ENCODE measurements at places on chromosomes 3 and 15.

GRCh38 chr3:24662449-24663345 lies 168.0 kb upstream of the THRB start:
- no peak for DNase-seq

DNA sequence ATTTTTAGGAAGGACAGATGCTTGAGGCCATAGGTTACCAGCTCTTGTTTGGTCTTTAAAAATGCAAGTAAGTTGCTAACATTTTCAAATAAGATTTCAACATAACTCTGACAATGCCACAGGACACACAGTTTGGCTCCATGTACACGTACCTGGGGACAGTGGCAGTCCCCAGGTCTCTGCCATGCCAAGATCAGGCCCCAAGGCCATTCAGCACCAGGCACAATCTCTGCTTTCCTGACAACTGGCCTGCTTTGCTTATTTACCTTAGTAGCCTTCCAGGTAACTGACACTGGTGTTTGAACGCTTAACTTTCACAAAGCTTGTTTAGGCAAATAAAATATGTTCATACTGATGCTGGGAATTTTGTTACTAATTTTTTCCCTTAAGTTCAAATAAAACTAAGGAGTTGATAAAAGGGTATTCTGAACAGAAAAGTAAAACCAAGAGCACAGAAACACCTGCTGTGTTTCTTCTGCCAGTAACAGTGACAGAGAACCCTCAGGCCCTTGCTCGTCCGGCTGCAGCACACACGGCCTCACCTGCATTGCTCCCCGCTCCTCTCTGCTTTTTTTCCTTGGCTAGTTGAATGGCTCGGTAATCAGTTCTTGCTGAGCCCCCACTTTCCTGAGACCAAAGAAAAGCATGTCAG lies 16.5 kb downstream of the ZXDC start:
- no peak for DNase-seq

DNA sequence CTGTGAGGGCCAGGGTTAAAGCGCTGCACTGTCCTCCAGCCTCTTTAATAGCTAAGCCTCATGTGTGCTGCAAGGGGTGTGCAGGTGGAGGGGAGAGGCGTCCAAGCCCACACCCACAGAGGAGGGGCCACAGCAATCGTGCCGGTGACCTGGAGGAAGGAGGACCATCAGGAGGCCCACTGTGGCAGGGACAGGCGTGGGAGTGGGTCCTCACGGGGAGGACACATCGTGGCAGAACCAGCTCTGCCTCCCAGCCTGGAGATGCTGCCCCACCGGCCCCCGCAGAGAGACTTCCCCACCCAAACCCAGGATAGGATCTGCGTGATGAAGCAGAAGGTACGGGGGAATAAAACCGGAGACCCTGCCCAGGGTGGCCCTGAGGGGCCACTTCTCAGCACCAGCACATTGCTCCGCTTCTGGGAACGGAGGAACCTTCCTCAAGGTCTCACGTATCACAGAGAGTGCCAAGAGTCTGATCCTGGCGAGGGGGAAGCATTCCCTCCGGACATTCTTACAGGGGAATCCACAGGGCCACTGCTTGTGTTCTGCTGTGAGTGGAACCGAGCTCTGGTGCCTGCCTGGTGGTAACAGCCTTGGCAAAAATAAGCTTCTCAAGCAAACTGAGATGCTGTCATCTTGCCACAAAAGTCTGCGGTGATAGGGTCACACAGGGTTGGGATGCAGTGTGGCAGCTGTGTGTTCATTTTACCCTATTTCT lies 199.8 kb downstream of the XXYLT1 start:
- DNase-seq: no peak

GRCh38 chr3:140910860-140911259 lies 30.8 kb upstream of the SLC25A36 start:
- DNase-seq: no peak

- no peak for DNase-seq
Measured at GRCh38 chr3:60756241-60757030, 494.8 kb downstream of the FHIT start.

DNA sequence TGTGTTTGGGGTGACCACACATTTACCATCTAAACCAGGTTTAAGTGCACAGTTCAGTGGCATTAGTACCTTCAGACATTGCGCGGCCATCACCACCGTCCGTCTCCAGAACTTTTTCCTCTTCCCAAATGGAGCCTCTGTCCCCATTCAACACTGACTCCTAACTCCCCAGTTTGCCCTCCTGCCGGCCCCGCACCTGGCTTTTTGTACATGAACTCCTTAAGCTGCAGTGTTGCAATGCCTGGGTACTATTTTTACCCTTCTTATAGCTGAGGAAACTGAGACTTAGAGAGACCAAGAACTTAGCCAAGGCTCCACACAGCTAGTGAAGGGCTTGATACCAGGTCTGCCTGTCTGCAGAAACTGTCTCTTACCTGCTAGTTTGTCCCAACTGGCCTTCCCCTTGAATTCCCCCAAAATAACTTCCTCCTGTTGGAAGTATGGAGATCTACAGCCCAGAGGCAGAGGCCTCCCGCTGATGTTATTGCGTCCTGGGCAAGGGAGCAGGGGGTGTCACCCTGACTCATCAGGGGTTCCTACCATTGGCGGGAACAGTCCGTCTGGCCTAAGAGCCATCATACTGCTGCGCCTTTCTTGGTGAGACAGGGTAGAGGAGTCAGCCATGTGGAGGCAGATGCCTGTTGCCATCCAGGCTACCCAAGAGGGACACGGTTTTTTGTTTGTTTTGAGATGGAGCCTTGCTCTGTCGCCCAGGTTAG lies 65.6 kb downstream of the GRIP2 start:
- DNase-seq: no peak

DNA sequence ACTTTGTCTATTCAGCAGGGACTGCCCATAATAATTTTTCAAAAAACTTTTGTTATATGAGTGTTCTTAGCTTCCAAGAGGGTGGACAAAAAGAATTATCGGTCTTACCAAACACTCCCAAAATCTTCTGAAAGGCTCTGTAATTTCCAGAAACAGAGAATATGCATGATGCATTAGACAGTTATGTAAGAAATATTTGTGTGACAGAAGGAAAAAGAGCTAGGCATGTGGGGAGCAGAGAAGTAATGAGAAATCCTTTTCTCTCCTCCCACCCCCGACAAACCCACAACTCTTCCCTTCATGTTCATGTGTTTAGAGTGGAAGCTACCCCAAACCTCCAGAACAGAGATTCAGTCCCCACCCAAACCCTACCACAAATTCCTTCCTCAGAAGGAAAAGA lies 86.8 kb downstream of the MYO5A start:
- DNase-seq: no peak
